Trophoblast cell (in vitro differentiated cells and primary cell): ENCODE measurements at places on chromosomes 3 and 15.
A peak's percentile ranks its signal among the peaks of the same experiment; 100 is the strongest.

GRCh38 chr3:180277041-180277440 lies 240.3 kb upstream of the PEX5L start:
- no peak for DNase-seq

DNA sequence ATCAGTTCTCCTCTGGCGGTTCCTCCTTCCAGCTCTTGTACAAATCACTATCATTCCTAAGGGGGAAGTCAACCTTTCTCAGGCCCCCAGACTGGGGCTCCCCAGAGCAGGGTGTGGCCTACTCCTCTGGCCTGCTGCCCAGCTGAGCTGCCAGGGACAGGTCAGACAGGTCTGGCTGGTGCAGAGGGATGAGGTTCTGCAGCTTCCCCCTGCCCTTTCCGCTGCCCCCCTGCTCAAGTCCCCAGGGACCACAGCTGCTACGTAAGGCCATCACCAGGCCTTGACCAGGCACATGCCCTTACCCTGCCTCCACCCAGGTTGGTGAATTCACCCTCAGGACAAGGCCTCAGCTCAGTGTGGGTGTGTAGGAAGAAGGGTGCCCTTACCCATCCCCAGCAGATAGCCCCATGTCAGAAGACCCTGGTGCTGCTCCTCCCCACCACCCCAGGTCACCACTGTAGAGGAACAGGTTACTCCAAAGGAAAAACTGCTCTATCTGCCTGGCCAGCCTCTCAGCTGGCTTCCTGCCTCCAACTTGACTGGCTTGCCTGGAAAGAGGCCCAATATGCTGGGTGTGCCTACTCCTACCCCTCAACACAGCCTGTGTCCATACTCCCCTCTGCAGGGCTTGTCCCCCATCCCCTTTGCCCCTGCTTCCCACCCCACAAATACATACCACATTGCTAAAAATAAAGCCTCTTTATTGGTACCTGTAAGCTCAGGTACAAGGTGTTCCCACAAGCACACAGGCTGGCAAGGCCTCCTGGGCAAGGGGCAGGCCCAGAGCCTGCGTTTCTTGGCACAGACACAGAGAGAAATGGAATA lies 12.0 kb downstream of the CSRNP1 start:
- DNase-seq, result peak; percentile 86

- no peak for DNase-seq
These were observed 497.4 kb upstream of the RASGRP1 start for GRCh38 chr15:39061952-39062464.

GRCh38 chr15:45402955-45403877 lies 24.9 kb upstream of the GATM start:
- DNase-seq, result peak; percentile 53

GRCh38 chr15:39181056-39181747 lies 399.7 kb upstream of the THBS1 start:
- no peak for DNase-seq

DNA sequence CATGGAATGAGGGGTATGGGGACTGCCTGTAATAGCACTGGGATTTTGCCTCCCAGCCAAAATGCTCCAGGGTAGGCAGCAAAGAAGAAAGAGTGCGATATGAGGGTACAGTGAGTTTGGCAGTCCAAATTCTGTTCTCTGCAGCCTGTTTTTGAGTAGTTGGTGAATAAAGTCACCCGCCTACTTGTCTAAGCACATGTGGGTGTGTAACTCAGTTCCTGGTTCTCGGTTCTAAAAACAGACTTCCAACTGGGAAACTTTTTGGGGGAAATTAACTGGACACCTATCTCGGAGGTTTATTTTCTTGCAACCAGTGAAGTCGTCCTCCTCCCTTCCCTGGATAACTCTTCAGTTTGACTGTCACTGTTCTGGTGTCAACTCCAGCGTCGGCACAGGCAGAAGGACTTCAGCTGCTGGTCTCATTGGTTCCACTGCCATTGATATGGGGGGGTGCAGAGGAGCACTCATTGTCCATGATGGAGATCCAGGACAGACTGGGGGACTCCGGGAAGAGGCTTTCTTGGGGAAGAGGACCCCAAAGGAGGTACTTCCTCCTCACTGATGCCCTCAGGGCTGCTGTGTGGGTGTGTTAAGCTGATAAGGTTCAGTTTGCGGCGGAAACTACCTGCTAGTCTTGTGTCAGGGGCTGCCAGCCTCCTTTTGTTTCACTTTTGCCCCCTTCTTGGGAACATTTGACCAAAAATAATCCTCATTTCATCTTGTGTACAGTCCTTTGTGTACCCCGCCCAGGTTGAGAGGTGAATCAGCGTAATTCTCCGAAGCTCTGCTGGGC lies 13.2 kb downstream of the GHRL start:
- DNase-seq, result no peak

- DNase-seq, result no peak
These were observed 427.2 kb upstream of the CBLB start for GRCh38 chr3:106296062-106296461.

- no peak for DNase-seq
These were observed 28.1 kb upstream of the LXN start for GRCh38 chr3:158700559-158700958.

- DNase-seq, result no peak
These were observed 51.0 kb upstream of the ATP1B3 start for GRCh38 chr3:141825216-141826011.

GRCh38 chr3:134477938-134478337 lies 7.8 kb downstream of the ANAPC13 start:
- no peak for DNase-seq

DNA sequence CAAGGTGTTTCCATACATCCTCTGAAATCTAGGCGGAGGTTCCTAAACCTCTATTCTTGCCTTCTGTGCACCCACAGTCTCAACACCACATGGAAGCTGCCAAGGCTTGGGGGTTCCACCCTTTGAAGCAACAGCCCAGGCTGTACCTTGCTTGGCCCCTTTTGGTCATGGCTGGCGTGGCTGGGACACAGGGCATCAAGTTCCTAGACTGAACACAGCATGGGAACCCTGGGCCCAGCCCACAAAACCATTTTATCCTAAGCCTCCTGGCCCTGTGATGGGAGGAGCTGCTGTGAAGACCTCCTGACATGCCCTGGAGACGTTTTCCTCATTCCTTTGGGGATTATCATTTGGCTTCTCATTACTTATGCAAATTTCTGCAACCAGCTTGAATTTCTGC lies 739.0 kb upstream of the NECTIN3 start:
- no peak for DNase-seq

DNA sequence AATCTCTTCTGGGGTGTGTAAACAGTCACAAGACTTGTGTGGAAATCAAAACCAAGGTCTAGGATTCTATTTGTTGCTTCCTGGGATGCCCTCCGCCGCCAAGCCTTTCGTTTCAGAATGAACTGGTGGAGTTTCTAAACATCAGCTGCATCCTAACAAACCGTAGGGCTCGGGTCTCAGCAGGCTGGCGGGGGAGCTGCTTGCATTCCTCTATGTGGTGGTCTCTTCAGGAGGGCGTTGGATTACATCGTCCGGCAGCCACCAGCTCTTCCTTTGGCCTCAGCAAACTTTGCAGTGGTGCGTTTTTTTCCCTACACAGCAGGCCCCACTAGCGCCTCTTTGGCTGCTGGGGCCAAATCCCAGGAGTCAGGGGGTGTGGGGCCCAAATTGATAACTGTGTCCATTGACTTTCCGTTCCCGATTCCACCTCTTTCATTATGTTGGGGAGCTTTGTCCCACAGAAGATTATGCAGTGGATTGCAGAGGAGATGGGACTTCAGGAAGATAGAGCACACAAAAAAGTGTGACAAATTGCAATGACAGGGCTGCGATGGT lies 390.0 kb upstream of the NR2F2 start:
- DNase-seq, result no peak

GRCh38 chr15:66619152-66619903 lies 53.5 kb upstream of the LCTL start:
- peak; percentile 95 for DNase-seq

DNA sequence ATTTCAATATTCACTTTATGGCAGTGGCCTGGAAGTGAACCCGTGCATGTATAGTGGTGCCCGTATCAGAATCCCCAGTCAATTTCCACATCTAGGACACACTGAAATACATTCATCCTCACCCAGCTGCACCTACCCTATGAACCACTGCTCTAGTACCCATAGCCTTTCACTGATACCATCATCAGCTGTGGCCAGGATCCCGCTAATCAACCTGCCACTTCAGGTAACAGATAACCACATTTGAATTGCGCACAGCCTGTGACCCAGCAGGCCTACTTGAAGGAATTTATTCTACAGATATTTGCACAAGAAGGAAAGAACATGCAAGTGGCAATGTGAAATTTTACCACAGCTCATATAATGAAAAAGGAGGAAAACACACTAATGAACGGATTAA lies 161.0 kb upstream of the CCDC54 start:
- peak; percentile 83 for DNase-seq

GRCh38 chr3:136956971-136957370 lies 812 bp upstream of the IL20RB start:
- no peak for DNase-seq

DNA sequence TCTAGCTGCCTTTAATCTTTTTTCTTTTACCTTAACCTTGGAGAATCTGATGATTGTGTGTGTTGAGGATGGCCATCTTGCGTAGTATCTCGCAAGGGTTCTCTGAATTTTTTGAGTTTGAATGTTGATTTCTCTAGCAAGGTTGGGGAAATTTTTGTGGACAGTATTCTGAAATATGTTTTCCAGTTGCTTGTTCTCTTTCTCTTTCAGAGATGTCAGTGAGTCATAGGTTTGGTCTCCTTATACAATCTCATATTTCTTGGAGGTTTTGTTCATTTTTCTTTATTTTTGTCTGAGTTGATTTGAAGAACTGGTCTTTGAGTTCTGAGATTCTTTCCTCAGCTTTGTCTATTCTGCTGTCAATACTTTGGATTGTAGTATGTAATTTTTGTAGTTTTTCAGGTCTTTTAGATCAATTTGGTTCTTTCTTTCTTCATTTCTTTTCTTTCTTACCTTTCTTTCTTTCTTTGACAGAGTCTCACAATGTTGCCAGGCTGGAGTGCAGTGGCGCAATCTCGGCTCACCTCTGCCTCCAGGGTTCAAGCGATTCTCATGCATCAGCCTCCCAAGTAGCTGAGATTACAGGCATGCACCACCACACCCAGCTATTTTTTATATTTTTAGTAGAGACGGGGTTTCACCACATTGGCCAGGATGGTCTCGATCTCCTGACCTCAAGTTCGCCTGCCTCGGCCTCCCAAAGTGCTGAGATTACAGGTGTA lies 366.4 kb upstream of the RASGRP1 start:
- DNase-seq, result peak; percentile 64

DNA sequence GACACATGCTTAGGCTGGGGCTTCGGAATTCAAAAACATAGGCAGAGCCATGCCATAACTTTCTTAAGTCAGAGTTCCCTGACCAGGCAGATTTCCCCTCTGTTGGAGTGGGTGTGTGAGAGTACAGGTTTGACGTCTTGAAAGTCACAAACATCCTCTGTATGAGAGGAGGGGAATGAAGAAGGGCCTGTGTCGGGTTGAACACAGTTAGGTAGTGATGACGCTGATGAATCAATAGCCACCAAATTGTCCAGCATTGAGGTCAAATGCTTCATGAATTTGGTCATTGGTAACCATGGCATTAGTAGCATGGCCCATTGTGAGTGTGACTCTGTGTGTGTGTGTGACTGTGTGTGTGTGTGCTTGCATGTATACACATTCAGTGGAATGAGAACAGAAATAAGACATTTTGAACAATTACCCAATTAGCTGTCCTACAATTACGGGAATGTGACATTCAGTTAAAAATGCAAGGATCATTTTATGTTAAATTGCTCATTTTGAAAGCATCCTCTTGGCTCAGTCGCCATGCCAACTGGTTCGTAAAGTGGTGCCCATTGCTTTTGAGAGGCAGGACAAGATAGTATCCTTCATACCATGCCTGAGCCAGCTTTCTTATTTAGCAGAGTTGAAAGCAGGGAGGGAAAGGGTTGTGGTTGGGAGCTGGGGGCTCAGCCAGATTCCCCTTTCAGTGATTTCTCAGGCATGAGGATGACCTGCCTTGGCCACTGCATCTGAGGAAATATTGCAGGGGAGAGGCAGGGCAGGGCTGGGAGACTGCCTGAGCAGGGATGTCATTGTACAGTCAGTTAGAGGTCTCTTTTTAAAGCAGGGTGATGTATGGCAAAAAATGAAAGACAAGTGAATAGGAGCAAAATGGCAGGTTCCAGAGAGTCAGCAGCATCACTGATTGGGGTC lies 35.4 kb downstream of the RBP2 start:
- peak; percentile 45 for DNase-seq

GRCh38 chr15:74642348-74642733 lies 26.7 kb downstream of the CLK3 start:
- DNase-seq, result peak; percentile 66

DNA sequence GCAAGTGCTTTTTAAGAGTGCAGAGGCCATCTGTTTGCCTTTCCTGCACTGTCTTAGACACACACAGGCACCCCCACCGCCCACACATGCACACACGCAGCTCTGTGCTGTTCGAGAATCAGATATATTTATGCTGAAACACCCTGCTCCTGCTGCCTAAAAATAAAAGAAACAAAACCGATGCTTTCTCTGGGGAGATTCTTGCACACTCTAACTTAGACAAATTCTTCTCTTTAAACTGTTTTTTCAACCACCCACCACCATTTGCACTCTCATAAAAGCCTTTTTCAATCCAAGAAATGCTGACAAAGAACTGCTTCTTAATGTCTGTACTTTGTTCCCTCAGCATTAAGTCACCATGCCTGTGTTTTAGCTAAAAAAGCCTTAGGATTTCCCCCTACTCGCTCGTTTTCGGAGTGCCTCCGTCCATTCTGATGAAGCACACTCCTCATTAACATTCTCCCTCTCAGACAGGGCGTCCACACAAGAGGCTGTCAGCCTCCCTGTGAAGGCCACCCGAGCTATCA lies 26.2 kb downstream of the SLC12A8 start:
- no peak for DNase-seq

GRCh38 chr3:59472541-59472940 lies 422.7 kb upstream of the CFAP20DC start:
- DNase-seq, result no peak

- DNase-seq, result no peak
These were observed 325.0 kb downstream of the SATB1 start for GRCh38 chr3:18100121-18100520.

GRCh38 chr3:52248165-52248541 lies 2.6 kb downstream of the PPM1M start:
- DNase-seq, result no peak

- peak; percentile 46 for DNase-seq
These were observed 26.6 kb downstream of the DIPK2A start for GRCh38 chr3:143998266-143998665.

- DNase-seq, result no peak
These were observed 1.3 kb upstream of the ZBTB47 start for GRCh38 chr3:42652251-42652610.

- no peak for DNase-seq
These were observed 1.4 kb upstream of the AP4E1 start for GRCh38 chr15:50906954-50907600.

GRCh38 chr3:158918008-158918407 lies 116.2 kb downstream of the MFSD1 start:
- DNase-seq, result peak; percentile 41

- DNase-seq, result no peak
These were observed 13.3 kb upstream of the DCLK3 start for GRCh38 chr3:36777424-36778218.

GRCh38 chr3:54251705-54252104 lies 129.4 kb downstream of the CACNA2D3 start:
- no peak for DNase-seq

- DNase-seq, result no peak
These were observed 149.9 kb upstream of the GALNT15 start for GRCh38 chr3:16024548-16024947.
